ENCODE measurements at places on chromosomes 5 and 9.

DNA sequence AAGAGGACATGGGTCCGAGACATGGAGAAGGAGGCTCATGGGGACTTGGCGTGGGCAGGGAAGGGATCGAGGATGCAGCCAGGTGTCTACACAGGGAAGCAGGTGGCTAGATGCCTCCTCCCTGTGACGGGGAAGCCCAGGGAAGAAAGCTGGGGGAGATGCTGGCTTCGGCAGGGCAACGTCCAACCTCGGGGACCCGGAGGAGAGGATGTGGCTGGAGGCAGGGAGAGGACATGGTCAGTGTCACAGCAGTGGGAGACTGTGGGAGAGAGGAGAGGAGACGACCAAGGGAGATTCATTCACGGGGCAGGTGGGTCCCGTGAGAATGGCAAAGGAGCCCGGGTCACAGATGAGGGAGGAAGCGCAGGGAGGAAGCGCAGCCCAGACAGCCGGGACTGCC is 73.2 kb upstream of the PHYKPL start:
- DNase-seq: no peak

DNA sequence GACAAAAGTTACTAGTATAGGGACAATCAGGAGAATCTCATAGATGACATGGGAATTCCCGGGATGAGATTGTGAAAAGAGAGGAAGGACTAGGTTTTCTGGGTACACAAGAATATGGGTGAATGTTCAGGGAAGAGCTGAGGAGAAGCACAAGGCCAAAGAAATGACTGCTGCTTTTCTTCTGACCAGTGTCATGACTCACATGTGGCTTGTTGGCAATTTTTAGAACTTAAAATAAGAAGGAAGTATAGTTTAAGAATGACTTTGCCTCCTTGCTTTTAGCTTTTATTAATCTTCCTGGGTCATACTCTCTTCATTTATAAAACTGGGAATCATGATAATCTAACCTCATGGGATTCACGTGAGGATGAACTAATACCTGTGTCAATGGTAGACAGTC is 652.4 kb upstream of the MEF2C start:
- no peak for DNase-seq

DNA sequence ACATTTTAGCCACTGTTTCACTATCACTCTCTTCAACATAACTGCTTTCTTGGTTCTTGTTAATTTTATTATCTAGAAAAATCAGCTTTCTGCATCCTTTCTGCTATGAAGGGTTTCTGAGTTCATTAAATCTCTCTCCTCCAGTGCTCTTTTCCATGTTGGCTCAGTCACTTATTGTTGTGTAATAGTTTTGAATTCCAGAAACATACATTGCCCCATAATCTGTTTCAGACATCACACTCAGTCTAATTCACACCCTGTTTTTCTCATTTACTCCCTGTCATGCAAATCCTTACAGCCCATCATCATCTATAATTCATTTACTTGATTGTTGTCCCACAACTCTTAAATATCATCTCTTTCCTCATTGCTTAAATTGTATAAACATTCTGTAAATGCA is 176.1 kb upstream of the CDH12 start:
- no peak for DNase-seq

- no peak for DNase-seq
Observed at GRCh38 chr9:89797255-89797654, 192.4 kb downstream of the GADD45G start.

GRCh38 chr9:136763649-136764035 is 676 bp downstream of the LCN15 start:
- DNase-seq: no peak

DNA sequence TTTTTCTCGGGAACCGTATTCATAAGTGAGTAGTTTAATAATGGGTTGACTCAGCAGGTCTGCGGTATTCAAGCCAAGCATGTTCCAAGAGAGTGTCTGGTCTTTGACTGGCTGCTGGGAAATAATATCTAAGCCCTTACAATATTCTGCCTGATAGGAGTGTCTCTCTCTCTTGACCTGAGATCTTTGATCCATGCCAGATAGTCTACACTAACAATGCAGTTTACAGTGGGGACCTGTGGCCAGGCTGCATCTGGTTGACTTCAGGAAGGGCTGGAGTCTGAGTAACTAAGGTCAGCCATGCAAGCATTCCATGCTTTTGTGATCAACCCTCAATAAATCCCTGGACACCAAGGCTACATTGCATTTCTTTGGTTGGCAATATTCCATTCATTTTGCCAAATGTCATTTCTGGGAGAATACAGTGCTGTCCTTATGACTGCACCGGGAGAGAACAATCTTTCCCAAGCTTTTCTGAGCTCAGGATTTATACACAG is 195.5 kb downstream of the SEMA5A start:
- DNase-seq: no peak

GRCh38 chr5:69091771-69092170 is 2.0 kb upstream of the SLC30A5 start:
- no peak for DNase-seq

- DNase-seq: no peak
Observed at GRCh38 chr5:1860949-1861348, 21.8 kb downstream of the IRX4 start.

DNA sequence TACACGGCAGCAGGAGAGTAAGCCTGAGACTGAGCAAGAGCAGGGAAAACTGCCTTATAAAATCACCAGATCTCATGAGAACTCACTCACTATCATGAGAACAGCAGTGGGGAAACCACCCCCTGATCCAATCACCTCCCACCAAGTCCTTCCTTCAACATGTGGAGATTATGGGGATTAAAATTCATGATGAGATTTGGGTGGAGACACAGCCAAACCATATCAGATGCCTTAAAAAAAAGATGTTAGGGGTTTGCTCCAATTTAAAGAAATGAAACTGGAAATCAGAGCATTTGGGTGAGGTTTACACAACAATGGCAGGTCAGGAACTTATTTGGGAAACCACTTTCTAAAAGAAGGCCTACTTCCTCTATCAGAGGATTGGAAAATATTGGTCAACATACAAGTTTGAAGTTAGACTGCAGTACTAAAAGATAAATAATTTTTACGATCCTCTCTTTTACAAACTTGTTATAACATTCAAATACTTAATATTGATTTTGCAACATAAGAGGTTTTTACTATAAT is 105.1 kb downstream of the FBN2 start:
- no peak for DNase-seq

GRCh38 chr5:136108180-136108611 is 24.4 kb upstream of the SMAD5 start:
- no peak for DNase-seq
